ENCODE measurements at places on chromosomes 7 and 10.

GRCh38 chr10:85284778-85285770 is 956.7 kb downstream of the CCSER2 start:
- DNase-seq: no peak

GRCh38 chr10:86202226-86202735 is 164.3 kb downstream of the GRID1 start:
- no peak for DNase-seq

DNA sequence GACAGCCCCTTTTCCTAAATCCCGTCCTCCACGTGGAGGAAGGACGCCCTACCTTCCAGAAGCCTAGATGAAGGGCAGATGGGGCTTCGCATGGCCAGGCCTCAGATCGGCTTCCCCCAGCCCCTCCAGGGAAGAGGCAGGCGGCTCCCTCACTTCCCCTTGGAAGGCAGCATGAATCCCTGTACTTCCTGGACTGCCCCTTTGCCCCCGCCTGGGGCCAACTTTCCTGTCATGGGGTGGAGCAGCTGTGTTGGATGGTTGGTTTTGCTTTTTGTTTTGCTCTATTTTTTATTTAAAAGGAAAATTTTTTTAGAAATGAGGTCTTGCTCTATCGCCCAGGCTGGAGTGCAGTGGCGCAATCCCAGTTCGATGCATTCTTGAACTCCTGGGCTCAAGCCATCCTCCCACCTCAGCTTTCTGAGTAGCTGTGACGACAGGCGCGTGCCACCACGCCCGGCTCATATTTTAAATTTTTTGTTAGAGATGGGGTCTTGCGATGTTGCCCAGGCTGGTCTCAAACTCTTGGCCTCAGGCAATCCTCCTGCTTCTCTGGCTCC is 27.2 kb downstream of the GTF2IRD1 start:
- DNase-seq: no peak

DNA sequence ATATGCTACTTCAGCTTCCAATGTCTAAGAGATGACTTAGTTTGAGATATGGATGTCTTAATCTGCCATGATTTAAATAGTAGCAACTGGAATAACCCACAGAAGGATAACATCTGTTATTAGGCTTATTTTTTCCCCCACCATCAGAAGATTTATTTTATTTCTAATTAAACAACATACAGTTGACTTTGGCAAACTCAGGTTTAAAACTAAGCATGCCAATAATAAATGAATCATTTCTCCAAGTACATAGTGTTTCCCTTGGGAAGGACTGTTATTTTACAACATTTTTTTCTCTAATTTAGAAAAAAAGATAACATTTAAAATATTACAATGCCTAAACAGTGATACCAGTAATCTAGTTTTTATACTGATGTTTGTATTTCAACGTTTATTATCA is 58.4 kb downstream of the SFTPD start:
- DNase-seq: no peak

DNA sequence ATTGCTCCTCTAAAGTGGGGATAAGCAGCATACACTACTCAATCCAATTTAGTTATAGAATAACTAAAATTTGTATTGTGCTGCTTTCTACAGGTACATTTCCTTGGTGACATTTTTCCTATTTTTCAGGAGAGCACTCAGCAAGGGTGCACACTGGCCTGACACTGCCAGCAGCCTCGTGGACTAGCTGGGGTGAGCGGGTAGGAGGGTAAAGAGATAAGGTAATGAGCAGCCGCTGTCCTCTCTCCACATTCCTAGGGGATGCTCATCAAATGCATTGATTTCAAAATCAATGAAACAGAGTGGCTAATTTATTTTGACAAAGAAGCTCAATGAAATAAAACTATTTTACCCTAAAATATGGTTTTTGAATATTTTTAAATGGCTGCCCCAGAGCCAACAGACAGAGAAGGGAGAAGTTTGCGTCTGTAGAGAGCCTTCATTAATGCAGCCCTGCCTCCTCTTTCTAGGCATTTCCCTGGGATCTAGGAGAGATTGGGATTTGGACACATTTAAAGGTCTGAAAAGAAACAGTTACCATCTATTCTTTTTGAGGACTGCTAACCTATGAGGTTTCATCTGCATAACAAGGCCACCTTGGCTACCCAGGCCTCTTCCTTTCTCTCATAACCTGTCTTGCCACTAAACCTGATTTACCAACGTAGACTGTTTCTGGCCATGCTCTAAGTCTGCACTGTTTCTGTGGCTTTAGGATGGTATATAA is 561.0 kb downstream of the IPMK start:
- no peak for DNase-seq

- no peak for DNase-seq
Observed at GRCh38 chr10:132540456-132540855, 2.9 kb downstream of the INPP5A start.

DNA sequence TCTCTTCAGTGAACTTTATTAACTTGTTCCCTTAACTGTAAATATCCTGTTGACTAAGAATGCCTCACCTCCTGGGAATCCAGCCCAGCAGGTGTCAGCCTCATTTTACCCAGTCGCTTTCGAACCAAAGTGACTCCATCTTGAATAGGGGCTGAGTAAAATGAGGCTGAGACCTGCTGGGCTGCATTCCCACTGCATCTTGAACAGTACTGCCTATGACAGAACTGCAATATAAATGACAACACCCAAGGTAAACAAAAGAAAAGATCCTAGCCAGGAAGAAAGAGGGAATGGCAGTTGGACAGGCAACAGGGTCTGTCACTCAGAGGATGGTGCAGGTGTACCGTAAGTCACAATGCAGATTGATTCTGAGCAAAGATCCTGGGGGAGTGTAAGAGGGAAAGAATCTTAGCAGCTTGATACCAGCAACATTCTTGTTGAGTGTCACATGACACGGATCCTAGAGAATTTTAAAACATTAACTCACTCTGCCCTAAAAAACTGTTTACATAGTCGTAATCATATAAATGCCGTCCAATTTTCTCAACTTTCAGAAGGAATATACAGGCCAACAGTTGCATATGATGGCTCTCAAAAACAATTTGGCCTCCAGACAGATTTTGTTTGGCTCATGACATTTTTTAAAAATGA is 4.4 kb upstream of the FAM107B start:
- DNase-seq: no peak

DNA sequence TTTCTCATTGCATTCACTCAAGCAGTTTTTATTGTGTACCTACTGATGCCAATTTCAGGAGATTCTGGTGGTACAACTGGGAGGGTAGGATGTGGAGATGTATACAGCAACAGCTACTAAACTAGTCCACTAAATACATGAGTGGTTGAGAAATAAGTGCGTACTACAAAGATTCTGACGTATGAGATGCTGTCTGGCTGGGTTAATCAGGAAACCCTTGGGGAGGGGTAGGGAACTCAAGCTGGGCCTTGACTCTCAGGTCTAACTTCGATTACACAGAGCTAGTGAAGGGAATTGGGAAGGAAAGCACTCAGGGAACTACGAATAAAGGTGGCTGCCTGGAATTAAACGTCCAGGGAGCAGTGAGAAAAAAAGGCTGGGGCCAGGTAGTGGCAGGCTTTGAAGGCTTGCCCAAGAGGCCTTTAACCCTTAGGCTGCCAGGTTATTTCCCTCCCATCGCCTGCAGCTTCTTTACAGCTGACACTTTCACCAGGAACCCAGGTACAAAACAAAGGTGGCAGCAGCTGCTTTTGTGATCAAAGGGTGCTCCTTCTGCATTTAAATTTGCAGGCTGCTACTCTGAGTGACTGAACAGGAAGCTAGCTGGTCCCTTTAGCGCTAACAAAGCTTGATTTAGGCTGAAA is 3.2 kb downstream of the MMS19 start:
- no peak for DNase-seq

DNA sequence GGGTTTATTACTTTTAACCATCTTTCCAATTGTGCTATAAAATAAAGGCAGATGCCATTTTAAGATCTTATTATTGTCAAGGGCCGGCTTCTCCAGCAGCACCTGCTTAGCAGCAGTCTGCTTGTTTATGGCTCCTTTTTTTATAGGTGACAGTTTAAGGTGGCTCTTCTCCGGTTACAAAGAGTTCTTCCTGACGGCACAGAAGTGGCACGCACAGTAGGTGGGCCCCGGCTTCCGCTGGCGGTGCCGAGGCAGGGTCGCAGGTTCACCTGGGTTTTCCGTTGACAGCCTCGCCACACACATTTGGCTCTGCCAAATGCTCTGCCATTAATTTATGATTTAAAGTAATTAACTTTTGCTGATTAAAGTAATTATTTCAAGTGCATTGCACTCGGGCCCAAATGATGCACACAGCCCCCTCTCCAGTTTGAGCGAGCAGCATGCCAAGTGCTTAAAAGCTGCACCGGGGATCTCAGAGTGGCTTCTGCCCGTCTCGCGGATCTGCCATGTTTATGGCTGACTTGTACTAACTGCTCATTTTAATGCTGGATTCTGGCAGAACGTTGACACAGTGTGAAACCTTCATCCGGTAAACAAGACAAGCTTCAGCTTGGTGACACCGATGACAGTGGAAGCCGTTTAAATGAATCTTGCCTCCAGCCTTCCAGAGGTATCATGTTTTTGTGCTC is 355.1 kb upstream of the MKI67 start:
- DNase-seq: peak; percentile 81

- no peak for DNase-seq
Observed at GRCh38 chr10:111211706-111212105, 134.9 kb downstream of the ADRA2A start.

DNA sequence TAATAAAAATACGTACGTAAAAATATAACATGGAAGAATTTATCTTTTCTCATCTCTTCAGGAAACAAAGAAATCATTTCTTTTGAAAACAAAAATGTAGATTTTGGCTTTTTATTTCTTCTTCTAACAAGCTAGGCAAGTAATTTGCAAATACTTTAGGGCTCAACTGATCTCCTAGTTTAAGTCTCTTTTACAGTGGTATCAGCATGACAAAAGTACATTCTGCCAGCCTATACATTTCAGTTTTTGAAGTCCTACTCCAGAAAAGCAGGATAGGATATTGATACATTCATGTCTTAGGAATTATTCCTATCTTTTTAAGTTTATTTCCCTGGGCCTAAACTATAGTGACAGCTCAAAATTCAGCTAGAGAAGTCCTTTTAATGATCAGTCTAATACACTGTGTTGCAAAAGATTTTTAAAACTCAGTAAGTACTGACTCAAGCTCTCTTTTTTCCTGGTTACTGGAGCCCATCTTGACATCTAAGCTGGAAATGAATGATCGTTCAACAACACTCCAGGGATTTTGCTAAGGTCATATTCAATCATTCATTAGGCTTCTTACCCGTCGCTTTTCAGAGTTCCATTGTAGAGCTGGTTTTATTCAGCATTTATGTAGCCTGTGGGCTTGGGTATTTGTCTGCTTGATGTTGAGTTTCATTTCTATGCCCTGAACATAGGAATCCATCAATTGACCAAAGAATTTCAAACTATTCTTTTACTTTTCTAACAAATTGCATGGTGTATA is 12.2 kb upstream of the FAM53B start:
- no peak for DNase-seq

All from DMS153 (cell line).